ENCODE measurements at places on chromosomes 1 and 21.

- DNase-seq: no peak
Observed at GRCh38 chr1:159669338-159669737, 45.1 kb downstream of the CRP start.

- DNase-seq: peak; percentile 23
Observed at GRCh38 chr1:150874455-150875196, 1.8 kb downstream of the ARNT start.

DNA sequence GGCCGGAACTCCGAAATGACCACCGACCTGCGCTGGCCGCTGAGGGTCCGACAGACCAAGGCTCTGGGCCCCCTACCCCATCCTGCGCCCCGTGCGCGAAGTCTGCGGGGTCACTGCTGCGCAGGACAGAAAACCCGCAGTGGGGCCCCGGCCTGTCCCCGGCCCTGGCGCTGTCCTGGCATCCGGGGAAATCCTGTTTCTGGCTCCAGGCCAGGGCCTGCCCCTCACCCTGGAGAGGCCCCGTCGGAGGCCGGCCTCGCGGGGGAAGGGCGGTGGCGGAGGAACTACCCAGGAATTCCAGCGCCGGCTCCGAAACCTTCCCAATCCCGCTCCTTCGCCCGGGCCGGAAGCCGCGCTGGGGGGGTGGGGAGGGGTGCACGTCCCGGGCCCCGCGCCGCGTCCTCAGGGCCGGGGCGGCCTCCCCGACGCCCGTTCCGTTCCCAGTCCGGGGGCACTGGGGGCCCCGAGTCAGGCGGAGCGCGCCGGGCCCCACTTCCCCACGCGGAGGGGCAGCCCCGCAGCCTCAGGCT, 77.0 kb downstream of the MORN1 start:
- no peak for DNase-seq

DNA sequence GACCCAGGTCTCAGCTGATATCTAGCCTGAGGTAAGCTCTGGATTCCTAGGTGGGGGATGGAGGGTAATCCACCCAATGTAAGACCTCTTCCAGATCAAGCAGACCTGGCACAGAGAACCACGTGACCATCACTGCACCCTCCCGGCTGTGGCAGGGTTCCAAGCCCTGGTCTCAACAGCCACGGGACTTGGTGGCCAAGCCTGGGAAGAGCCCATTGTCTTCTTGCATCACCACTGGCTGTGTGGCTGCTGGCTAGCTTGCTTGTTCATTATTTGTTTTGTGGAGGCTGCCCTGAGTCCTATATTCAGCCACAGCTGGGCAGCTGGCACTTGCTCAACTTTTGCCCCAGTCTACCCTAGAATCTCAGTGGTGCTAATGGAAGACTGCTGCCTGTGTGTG, 24.1 kb upstream of the NFASC start:
- no peak for DNase-seq

DNA sequence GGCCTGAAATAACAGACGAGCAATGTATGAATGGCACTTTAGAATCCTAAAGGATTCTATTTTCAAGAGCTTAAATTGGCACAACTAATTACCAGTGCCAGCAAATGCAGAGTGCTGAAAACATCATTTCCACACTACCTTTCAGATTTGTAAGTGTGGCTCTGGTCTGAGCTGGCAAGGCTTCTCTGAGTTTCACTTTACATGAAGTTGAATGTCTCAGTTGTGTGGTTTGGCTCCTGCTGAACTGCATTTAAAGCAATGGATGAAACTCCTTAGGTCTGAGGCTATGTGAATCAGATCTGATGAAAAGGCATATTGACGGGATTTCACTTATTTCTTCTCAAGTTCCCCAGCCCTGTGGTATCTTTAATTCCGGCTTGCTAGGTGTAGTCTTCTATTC, 114.8 kb upstream of the PTGFR start:
- DNase-seq: no peak

DNA sequence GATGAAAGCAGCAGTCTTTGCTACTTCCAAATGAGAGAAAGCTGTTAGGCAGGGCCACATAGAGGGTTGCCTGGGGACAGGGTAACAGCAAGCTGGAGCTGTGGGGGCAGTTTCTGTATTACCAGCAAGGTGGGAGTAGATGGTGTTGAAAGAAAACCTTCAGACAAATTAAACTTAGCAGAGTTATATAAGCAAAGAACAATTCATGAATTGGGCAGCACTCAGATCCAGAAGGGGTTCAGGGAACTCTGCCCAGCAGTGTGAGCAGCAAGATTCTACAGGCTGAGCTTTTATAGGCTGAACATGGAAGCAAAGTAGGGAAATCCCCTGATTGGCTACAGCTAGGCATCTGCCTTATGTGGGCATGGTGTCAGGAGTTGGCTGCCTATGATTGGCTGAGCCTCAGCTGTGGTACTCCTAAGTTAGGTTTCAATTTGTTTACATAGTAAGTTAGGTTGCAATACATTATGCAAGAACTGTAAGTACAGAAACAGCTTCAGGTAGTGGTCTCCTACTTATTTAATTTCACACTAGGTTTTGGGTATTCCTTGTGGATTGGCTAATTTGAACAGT, 64.1 kb upstream of the TMPRSS2 start:
- no peak for DNase-seq

DNA sequence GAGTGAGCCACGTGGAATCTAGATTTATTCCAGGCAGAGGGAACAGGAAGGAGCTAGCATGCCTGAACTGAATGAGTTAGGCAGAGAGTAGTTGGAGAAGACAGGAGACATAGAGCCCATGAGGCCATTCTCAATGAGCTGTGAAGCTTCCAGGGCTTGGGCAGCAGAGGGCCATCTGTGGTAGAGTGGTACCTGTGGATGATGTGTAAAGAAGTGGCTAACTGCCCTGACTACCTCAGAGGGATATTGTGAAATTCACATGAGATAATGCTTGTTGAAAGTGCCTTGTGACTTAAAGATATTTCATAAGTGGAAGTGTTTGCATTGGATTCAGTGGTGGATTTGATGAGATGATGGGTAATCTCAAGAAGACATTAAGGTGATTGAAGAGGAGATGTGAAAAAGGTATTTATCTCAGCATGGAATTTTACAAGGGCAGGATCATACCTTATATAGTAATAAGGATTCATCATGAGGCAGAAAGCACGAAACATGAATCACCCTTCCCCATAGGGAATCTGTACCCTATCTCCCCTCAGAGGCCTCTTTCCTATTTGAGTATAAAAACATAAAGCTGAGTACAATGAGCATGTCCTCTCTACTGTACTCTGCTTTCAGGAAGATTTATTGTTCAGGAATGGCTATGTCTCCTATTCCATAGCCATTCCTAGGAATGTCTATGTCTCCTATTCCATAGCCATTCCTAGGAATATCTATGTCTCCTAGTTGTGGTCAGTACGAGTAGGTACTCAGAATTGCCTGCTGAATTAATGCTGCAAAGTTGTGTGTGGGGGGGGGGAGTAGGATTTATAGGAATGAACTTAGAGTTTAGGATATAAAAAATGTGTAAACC, 146.8 kb downstream of the PAPPA2 start:
- DNase-seq: no peak

GRCh38 chr1:115338457-115338820, 390 bp upstream of the NGF start:
- no peak for DNase-seq

DNA sequence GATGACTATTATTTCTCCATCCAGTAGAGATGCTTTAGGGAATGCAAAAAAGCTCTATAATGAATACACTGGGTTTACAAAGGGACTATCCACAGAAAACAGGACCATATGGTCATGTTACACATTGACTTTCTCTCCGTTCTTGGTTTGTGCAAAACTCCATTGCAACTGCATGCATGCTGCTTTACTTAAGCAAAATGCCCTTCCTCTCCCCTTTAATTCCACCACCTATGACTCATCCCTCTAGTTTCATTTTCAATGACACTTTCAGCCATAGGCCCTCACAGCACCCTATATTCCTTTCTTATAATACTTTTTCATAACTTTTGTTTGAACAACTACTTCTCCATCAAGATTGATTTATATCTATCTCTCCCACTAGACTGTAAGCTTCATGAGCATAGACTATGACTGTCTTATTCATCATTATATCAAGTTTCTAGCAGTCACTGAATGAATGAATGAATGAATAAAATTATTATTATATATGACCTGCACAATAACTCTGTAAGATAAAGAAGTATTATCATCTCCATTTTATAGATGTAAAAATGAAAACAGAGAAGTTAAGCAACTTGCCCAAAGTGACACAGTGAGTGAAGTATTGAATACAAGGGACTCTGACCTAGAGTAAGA, 248.9 kb downstream of the PLPP3 start:
- no peak for DNase-seq

- no peak for DNase-seq
Observed at GRCh38 chr1:233433436-233434210, 106.1 kb downstream of the MAP3K21 start.

GRCh38 chr21:29423099-29423870, 124.6 kb downstream of the BACH1 start:
- no peak for DNase-seq

DNA sequence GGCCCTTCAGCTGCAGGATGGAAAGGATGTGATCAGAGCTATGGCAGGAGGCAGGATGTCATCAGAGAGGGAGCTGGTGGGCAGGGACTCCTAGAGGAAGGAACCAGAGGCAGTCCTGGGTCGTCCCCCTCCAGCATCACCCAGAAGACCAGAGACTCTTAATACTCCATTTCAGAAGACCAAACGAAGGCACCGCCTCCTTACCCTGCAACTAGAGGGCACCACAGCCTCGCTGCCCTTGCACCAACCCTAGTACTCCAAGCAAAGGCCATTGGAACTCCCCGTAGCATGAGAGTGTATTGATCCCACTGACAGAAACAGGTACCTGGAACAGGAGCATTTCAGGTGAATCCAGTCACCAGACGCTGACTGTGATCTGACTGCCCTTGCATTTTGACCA, 598.1 kb downstream of the NPHP4 start:
- no peak for DNase-seq

- no peak for DNase-seq
Observed at GRCh38 chr1:110151175-110151669, 928 bp downstream of the SLC6A17 start.

- peak; percentile 64 for DNase-seq
Observed at GRCh38 chr1:30744060-30744756, 13.4 kb downstream of the LAPTM5 start.

GRCh38 chr1:58442114-58442513, 104.4 kb downstream of the OMA1 start:
- no peak for DNase-seq

GRCh38 chr1:75522389-75522788, 88.5 kb downstream of the SLC44A5 start:
- DNase-seq: no peak

GRCh38 chr1:165635329-165635728, 4.3 kb downstream of the MGST3 start:
- DNase-seq: no peak

DNA sequence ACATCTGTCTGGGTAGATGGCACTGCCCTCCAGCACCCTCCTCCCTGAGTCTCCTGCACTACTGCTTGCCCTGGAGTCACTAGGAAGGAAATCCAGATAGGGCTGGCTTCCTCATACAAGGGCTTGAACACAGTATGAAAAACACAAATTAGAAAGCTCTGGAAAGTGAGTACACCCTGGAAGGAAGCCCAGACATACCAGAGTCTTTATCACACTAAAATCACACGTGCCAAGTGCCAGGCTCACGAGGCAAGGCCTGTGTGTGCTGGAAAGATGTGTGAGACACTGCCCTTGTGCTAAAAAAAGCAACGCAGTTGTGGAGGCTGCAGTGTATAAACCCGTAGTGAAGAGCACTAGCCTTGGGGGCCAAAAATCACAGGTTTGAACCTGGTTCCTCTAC, 28.3 kb upstream of the S100A7 start:
- no peak for DNase-seq

DNA sequence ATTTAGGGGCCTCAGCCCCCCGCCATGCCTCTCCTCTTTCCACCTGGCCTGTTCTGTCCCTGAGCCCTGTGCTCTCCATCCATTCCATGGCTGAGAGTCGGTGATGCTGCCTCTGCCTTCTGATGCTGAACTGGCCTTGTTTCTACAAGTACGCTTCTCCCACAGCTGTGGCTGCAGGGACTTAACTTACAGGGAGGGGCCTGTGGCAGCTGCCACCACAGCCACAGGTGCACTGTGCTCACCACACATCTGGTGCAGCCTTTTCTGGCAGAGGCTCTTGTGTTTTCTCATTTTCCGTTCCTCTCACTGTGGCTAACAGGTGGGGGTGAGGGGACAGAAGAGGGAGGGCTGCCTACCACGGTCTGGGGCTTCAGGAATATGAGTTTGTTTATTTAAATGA, 4.2 kb downstream of the FMO1 start:
- DNase-seq: no peak

GRCh38 chr1:230277201-230278025, 148.7 kb downstream of the PGBD5 start:
- DNase-seq: peak; percentile 6

Data from CD4-positive, alpha-beta T cell treated with Interleukin-12 subunit alpha and Interleukin-12 subunit beta, for 1 hour (primary cell).